ENCODE measurements at places on chromosomes 6 and 20.

GRCh38 chr6:136362421-136363356 lies 73.0 kb upstream of the BCLAF1 start:
- no peak for DNase-seq

GRCh38 chr6:156864557-156864956 lies 87.4 kb downstream of the ARID1B start:
- DNase-seq = no peak

DNA sequence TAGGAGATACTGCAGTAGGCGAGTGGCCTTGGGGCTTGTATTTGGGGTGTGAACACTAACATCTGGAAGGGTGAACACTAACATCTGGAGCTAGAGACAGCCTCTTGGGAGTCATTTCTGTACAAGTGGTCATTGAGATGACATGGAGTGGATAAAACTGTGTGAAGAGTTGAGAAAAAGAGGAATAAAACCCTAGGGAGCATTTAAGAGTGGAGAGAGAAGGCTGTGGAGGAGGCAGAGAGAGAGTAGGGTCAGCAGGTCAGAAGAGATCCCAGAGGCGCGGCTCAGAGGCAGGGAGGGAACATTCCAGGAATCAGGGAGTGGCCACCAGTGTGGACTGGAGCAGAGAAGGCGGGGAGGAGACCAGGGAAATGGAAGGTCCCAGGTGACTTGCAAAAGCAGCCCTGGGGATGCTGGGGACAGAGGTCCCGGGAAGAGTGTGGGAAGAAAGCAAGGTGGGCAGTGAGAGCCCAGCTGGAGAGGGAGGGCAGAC lies 202.0 kb upstream of the RNF24 start:
- no peak for DNase-seq

DNA sequence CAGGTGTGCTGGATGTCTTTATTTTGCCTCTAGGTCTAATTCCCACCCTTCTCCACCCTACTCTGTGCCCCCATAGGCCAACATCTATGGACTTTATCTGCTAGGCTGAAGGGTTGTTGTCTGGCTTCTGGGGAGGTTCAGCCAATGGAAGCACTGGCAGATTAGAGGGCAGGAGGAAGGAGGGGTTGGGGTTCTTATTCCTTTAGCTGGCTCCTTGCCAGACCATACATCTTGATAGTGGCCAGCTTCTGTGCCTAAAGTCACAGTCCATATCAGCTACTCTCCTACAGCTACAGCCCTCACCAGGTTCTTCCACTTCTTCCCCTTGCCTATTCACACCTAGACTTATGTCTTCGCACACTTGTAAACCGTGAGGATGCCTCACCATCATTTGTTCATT lies 41.1 kb downstream of the ROS1 start:
- DNase-seq = no peak

DNA sequence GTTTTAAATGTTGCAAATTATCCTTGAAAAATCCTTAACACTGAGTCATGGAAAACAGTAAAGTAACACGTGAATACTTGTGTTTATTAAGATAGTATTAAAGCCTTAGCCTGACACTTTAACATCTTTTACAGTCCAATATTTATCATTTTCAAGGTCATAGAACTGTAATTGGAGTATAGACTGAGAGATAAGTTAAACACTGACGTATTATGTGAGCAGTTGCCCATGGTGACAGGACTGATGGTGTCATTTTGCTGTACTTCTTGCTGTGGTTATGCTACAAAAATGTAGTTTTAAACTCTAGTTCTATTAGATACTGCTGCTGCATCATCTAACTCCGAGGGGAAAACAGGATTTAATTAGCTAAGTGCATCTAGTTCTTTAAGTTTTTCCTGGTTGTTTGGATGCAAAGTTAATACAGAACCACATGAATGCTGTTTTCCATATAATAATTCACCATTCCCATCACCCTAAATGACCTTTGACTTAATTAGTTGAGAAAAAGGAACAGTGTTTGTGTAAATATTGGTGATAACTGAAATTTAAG lies 37.8 kb downstream of the SLC2A12 start:
- DNase-seq = no peak

DNA sequence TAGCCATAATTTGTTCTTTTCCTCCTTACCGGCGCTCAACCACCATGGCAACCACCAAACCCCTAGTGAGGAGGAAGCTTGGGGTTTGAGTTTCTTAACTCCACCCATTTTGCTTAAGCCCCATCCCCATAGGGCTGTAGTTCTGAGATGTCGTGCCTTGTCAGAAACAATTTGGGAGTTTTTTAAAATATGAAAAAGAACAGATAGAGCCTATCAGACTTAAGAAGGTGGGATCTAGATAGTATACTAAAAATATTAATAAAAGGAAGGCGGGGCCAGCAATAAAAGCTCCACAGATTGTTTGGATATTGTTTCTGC lies 5.6 kb downstream of the BRD2 start:
- no peak for DNase-seq

GRCh38 chr6:143363299-143363698 lies 87.2 kb downstream of the ADAT2 start:
- DNase-seq = no peak

- no peak for DNase-seq
Measured at GRCh38 chr6:42403831-42404230, 47.9 kb downstream of the TRERF1 start.

DNA sequence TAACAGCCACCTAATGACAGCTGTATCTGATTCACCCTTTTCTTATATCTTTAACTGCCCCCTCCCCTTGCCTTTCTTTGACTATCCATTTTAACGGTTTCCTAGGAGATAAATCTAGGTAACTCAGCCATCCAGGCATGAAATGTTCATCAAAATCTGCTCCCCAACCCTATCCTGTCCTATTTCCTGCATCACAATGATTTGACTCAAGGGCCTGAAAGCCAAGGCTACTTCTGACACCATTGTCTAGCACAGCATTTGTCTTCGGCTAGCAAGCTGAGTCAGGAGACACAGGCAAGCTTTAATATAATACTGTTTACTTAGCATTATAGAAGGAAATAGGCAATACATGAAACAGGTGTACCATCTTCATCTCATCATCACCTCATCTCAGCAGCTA lies 31.6 kb upstream of the MANEA start:
- no peak for DNase-seq

GRCh38 chr6:20266851-20267608 lies 54.8 kb upstream of the MBOAT1 start:
- no peak for DNase-seq

- no peak for DNase-seq
Measured at GRCh38 chr20:36279776-36280175, 26.4 kb upstream of the DLGAP4 start.

- DNase-seq = no peak
Measured at GRCh38 chr6:38715016-38715689, at the start of gene DNAH8. TSS of gene DNAH8 (plus strand) at chr6:38715311. CDS start at chr6:38722810, 7,499 bp downstream.

DNA sequence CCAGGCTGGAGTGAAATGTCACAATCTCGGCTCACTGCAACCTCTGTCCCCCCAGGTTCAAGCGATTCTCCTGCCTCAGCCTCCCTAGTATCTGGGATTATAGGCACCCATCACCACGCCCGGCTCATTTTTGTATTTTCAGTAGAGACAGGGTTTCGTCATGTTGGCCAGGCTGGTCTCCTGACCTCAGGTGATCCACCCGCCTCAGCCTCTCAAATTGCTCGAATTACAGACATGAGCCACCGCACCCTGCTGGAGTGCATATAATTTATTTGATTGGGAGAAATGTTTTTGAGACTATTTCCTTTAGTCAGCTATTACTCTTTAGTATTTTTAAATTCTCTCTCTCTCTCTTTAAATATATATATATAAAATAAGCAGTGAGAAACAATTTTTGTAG lies 29.8 kb downstream of the FAM83B start:
- DNase-seq = no peak

GRCh38 chr20:47782076-47782475 lies 3.2 kb downstream of the SULF2 start:
- no peak for DNase-seq

GRCh38 chr20:50695135-50695872 lies 4.0 kb upstream of the RIPOR3 start:
- DNase-seq = no peak

- DNase-seq = no peak
Measured at GRCh38 chr20:2873747-2874041, 413 bp downstream of the PTPRA start.

DNA sequence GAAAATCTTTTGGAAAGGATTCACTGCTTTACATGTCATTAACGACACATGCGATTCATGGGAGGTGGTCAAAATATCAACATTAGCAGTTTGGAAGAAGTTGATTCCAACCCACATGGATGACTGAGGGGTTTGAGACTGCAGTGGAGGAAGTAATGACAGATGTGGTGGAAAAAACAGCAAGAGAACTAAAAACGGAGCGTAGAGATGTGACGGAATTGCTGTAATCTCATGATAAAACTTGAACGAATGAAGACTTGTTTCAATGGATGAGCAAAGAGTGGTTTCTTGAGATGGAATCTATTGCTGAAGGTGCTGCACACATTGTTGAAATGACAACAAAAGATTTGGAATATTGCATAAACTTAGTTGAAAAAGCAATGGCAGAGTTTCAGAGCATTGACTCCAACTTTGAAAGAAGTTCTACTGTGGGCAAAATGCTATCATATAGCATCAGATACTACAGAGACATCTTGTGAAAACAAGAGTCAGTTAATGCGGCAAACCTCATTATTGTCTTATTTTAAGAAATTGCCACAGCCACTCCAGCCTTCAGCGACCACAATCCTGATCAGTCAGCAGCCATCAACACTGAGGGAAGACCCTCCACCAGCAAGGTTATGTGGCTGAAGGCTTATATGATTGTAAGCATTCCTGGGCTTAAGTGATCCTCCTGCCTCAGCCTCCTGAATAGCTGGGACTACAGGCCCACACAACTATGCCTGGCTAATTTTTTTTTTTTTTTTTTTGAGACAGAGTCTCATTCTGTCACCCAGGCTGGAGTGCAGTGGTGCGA lies 19.2 kb downstream of the SRSF3 start:
- DNase-seq = no peak

- no peak for DNase-seq
Measured at GRCh38 chr20:47051936-47052526, 157.4 kb downstream of the EYA2 start.

GRCh38 chr6:14258117-14258516 lies 140.5 kb downstream of the CD83 start:
- DNase-seq = no peak

- DNase-seq = no peak
Measured at GRCh38 chr6:169972101-169972651, 220.8 kb downstream of the ERMARD start.

- DNase-seq = no peak
Measured at GRCh38 chr20:41433203-41433602, 66.6 kb upstream of the EMILIN3 start.

DNA sequence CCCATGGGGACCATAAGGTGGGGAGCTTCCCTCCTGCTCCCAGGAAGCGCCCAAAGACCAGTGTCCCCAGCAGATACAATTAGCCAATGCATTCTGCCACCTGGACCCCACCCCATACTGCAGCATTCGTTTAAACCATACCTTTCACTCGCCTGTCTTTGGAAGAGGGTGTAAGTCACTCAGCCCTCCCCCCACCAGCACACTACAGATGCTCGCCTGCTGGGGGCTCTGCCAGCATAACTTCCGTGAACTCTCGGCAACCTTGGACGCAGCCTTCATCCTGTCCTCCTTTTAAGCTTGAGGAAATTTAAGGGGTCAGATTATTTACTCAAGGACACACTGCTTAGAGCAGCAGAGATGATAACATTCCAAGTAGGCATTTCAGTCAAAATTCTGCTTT lies 94.4 kb upstream of the NAA20 start:
- DNase-seq = no peak

- DNase-seq = no peak
Measured at GRCh38 chr20:49823152-49823847, 10.7 kb downstream of the SLC9A8 start.

DNA sequence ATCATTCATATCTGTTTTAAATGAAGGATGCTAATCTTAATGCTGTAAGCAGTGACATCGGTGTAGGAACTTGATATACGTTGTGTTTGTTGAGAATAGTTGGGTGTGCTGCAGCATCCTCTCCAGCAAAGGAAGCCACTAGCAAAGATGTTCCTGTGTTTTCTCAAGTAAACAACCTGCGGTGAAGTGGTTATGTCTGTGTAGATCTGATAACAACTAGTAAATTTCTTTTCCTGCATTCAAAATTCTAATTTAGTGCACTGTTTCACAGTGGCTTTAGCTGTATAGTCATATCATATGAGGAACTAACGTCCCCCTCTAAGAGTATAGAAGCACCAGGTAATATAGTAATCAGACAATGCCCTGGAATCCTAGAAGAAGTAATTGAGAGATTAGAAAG lies 38.7 kb downstream of the NCOA7 start:
- DNase-seq = no peak

DNA sequence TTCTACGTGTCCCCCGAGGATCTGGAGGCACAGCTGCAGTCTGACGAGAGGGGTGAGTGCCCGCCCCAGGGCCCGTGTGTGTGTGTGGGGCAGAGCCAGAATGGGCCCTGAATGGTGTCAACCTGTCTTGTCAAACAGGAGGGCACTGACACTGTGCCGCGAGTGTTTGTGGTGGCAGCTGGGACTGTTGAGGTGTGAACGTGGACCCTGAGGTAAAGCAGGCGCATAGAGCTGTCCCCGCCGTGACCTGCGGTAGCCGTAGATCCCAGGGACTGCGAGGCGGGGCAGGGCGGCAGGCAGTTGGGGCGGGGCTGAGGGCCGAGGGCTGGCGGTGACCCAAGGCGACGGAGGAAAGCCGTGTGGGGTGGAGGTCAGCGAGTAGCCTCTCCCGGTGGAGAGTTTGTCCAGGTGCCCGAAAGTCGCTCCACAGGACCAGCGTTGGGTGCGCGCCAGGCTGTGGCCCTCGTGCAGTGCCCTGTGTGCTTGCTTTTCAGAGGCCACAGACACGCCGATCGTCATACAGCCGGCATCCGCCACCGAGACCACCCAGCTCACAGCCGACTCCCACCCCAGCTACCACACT lies 25.2 kb downstream of the UCKL1 start:
- no peak for DNase-seq

GRCh38 chr20:47682028-47682783 lies 103.1 kb downstream of the SULF2 start:
- no peak for DNase-seq

DNA sequence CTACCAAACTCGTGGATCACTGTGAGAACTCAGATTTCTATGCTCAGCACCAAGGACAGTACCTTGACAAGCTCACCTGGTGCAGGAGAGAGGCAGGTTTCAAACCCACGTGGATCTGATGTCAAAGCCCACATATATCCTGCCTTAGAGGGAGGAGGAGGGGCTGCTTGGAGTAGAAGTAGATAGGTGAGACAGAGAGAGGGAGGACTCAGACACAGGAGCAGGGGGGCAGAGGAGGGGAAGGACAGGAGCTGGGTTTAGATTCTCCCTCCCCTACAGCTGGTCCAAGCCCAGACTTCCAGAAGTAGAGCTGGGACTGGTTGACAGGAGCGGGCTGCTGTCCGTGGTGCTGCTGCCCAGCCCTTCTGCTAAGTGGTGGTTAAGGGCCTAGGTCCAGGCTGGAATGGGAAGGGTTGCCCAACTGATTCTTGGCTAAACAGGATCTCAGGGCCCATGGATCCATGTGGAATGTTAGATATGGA lies 77.5 kb downstream of the CDH22 start:
- DNase-seq = no peak

DNA sequence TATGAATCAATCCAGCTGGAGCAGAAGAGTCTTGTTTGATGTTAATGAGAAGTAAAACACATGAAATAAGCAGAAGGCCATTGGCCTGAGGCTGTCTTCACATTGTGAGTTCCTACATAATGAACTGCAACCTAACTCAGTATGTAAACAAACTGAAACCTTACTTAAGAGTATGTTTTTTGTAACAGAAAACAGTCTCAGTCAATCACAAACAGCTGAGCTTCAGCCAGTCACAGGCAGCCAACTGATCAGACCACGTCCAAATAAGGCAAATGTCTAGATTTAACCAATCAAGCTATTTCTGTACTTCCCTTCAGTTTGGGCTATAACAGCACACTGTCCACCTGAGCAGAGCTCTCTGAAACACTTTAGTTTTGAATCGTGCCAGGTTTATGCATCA lies 234.7 kb downstream of the TRDN start:
- DNase-seq = no peak
